ENCODE measurements at places on chromosomes 7 and 10.

DNA sequence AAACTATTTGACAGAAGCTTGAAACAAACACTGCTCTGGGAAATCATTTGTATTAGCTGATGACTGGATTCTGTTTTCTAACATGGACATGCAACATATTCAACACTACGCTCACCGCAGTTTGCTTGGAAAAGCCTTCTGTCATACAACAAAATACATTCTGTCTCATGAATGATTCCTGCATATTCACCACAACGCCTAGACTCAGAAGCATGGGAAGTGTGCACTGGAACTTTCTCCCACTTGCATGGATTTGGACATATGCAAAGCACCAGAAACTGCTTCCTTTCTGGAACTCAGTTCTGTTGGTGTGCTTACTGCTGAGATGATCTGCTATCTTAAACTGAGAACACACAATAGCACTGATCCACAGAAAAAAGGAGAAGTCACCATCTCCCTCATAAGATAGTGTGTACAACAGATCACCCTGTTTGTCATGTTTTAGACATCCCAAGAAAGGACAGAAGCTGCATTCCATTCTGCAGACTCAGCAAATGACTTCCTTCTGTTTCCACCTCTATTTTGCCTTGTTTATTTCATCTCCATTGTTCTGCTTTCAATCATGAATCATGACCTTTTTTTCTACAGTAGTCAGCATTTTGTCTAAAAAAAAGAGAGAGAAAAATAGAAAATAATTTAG is 115.8 kb downstream of the HTR7 start:
- DNase-seq, result no peak

- DNase-seq, result no peak
These were observed 539 bp upstream of the COX19 start for GRCh38 chr7:975702-976473.

DNA sequence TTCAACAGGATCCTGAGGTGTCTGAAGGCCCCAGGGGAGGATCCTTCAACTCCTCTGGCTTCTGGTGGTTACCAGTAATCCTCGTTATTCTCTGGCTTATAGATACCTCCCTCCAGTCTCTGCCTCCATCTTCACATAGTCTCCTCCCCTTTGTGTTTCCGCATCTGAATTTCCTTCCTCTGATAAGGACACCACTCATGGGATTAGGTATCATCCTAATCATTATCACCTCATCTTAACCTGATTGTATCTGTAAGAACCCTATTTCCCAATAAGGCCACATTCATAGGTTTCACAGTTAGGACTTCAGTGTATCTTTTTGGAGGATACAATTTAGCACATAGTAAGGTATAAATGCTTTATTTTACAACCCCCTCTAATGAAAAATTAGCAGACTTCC is 1189.2 kb downstream of the CNTNAP2 start:
- no peak for DNase-seq

GRCh38 chr7:3895341-3896116 is 594.5 kb downstream of the SDK1 start:
- DNase-seq, result no peak

DNA sequence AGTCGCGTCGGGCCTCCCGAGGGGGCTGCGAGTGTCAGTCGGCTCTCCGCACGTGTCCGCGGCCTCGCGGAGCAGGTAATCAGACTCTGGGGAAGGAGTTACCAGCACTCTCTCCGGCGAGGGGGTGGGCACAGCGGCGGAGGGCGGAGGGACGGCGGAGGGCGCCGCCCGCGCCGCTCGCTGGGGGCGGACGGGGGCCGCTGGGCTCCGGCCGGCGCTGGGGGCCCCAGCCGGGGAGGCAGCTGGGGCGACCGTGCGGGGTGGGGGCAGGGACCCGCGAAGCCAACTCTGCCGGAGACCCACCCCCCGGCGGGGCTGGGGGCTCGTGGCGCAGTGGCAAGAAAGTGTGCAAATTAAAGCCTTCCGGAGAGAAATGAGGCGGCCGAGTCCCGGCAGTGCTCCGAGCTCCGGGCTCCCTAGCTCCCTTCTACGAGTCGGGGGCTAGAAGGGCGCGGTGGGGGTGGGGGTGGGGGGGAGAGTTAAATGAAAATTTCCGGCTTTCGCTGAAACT is at the start of gene CDK6:
Gene CDK6 (minus strand): TSS at position 85 of the 511 bp plus-strand sequence. CDS start 3,250 bp downstream, outside the sequence.
- peak; percentile 57 for DNase-seq

GRCh38 chr10:133224076-133224475 is 5.9 kb upstream of the UTF1 start:
- no peak for DNase-seq

GRCh38 chr10:82811621-82812020 is 936.6 kb downstream of the NRG3 start:
- DNase-seq, result no peak

GRCh38 chr7:86913709-86914108 is 145.7 kb downstream of the ELAPOR2 start:
- no peak for DNase-seq

- DNase-seq, result no peak
These were observed 35.2 kb downstream of the ST7 start for GRCh38 chr7:116988363-116988989.

- no peak for DNase-seq
These were observed 167.8 kb upstream of the AUTS2 start for GRCh38 chr7:69430384-69431021.

DNA sequence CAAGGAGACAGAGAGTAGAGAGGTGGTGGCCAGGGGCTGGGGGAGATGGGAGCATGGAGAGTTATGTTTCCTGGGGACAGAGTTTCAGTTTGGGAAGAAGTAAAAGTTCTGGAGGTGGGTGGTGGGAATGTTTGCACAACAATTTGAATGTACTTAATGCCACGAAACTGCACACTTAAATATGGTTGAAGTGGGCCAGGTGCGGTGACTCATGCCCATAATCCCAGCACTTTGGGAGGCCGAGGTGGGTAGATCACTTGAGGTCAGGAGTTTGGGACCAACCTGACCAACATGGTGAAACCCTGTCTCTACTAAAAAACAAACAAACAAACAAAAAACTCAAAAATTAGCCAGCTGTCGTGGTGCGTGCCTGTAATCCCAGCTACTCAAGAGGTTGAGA is 137.2 kb downstream of the PFKFB3 start:
- DNase-seq, result no peak

- no peak for DNase-seq
These were observed 325.1 kb downstream of the GALNT17 start for GRCh38 chr7:71457021-71457420.

DNA sequence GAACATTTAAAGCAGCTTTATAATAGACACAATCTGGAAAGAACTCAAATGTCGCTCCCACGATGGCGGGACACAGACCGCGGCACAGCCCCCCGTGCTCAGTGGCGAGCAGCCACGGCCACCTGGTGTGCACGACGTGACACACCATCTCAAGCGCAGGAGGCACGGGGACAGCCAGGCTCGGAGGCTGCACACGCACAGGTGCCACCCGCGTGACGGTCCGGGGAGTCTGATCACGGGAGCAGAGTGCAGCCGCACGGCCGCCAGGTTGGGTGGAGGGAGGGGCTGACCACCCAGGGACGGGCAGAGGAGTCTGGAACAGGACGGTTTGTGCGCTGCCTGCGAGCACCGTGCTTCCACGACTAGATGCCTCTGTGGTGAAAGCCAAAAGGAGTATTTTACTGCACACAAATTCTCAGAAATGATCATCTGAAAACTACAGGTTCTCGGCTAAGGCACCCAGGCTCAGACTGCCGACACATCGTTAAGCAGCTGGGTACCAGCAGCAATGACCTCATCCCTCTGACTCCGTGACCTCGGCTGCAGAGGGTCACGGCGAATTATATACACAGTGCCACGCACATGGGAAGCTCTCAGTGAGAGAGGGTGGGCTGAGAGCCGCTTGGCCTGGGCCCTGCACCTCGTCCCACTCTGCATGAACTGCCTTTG is 7.5 kb upstream of the GPER1 start:
- DNase-seq, result no peak

DNA sequence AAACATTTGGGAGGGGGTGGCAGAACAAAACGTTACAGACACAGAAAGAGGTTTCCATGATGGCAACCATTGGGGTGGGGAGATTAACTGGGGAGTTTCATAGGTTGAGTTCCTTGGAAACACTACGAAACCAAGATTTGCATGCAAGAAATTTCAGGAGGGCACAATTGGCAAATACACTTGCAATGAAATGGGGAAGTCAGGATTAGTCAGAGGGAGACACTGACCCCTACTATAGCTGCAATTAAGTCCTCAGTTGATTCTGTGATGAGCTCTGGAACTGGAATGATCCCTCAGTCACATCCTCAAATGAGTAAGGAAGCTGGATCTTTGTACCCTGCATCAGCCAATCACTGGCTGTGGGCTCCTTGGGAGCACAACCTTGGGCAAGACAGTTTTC is 22.1 kb downstream of the CPEB3 start:
- DNase-seq, result no peak

GRCh38 chr7:111642373-111642772 is 80.1 kb upstream of the IMMP2L start:
- DNase-seq, result no peak

DNA sequence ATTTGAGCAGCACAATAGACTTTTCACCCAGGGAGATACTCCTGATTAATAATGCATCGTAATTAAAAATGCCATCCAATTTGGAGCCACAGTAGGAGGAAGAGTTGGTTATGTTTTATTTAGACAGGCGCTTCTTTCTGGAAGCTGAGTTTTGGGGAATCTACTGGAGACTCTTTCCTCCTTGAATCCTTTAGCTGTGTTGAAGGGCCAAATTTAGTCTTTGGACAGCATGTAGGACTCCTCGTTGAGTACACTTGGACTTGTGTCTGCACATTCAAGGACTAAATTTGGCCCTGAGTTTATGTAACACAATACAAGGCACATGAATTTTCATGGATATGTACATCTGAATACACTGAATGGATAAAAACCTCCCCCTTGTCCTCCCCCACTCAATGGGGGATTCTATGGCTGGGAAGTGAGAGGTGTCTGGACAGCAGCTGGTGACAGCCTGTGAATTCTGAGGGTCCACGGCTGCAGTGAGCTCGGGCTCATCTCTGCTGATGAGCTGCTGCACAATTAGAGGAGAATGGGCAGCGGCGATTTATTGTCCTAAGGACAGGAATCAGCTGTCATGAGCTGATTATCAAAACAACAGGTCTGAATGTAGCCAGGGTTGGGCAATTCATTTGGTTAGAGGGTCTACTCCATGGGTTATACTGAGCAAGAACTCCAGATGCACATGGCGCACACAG is 95.2 kb downstream of the PRTFDC1 start:
- no peak for DNase-seq

- DNase-seq, result no peak
These were observed 892 bp downstream of the CRHR2 start for GRCh38 chr7:30681331-30681797.

DNA sequence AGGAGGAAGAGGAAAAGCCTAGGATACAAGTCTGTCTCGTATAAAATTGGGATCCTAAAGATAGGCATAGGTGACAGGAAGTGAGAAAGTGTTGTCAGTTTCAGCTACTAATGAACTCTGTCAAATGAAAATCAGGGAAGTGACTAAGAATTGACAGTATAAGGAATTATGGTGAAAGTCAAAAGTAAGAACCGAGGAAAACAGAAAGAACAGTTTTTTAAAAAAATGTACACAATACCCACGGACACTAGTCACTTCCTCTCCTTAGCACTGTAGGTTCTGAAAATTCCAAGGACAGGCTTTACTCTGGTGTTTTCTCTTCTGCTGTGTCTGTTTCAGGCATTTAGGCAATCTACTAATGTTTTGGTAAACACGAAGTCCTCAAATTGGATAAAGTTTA is 42.3 kb downstream of the ATAD1 start:
- DNase-seq, result no peak

- no peak for DNase-seq
These were observed 34.5 kb downstream of the SRRM3 start for GRCh38 chr7:76236224-76236623.

- DNase-seq, result no peak
These were observed 59.2 kb upstream of the ANTXRL start for GRCh38 chr10:46227571-46227935.

DNA sequence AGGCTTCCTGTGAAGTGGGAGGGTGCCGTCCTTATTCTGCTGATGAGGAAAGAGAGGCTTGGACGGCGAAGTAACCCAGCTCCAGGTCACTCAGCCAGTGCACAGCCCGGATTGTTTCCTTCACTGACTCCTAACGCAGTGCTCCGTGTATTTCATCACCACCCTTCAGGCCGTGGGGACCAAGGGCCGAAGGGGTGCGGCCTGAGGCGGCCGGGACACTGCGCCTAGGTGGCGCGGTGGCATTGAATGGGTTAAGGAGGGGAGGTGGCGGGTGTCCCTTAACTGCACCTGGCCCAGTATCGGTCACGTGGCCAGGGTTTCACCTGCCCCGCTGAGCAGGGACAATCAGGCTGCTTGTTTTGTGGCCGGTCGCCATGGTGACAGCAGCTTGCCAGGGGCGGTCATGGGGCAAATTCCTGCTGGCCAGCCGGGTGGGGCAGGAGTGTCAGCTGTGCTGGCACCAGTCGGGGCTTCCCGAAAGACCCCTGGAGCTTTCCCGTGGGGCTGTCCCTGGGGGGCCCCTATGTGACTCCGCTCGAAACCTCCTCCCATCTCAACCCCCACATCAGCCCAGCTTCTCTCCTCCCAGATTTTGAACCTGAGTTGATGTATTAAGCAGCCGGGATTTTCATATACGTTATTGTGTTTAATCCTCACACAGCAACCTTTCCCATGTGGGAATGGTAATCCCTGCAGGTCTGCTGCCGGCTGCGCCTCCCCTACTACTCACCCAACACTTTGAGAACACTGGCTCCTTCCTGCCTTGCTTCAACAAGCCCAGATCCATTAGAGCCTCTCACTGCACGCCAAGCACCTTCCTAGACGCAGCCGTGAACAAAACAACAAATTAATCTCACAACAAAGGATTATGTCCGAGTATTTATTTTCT is 4.4 kb upstream of the ABHD11 start:
- DNase-seq, result no peak

- DNase-seq, result no peak
These were observed 96.5 kb downstream of the DNAH11 start for GRCh38 chr7:21639206-21639868.

- DNase-seq, result no peak
These were observed 39.3 kb downstream of the C1GALT1 start for GRCh38 chr7:7221599-7222038.

- no peak for DNase-seq
These were observed 195.6 kb upstream of the CSTF2T start for GRCh38 chr10:51894771-51895578.

GRCh38 chr10:46555713-46556514 is 544 bp downstream of the GPRIN2 start:
- DNase-seq, result no peak

DNA sequence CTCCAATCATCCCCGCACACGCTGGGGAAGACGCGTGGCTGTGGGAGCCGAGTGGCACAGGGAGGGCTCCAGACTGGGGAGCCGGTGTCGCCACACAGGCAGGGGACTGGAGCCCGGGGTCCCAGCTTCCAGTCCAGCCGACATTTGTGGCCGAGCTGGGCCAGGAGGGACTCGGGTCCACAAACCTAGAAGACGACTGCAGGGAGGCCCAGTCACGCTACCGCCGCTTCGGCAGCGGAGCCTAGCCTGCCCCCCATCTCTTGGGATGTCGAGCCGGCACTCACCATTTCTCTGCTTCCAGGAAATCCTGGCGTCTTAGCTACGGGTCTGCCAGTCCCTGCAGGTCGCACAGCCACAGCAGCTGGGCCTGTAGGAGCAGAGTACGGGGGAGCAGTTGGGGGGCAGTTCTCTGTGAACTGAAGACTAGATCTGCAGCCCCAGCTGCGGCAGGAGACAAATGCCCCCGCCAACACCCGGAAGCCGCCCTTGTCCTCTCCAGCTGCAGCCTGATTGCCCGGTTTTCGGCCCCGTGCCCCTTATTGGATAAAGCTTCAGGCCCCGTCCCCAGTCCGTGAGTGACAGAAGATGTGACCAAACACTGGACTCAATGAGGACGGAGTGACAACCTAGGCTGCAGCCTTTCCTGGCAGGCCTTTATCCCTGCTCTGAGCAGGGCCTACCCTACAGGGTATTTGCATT is 270.7 kb downstream of the ZNF33B start:
- DNase-seq, result no peak
